ENCODE measurements at places on chromosomes 4 and X.

DNA sequence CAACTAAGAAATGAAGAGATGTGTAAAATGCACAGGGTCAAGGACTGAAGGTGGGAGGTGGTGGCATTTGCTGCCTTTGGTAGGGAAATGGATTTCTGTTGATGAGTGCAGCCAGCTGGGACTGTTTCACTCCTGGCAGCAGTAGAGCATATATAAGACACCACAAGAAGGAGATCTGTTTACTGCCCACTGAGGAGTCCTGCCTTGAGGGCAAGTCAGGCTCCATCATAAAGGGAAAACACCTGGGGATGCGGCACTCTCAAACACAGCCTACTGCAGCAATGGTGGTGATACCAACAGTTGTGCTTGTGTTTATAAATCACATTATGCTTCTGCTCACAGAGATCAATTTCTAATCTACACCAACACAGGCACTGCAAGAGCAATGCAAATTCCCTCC is 222.1 kb downstream of the TACR3 start:
- DNase-seq, result no peak

GRCh38 chr4:89249313-89249712 is 58.3 kb downstream of the GPRIN3 start:
- no peak for DNase-seq

GRCh38 chr4:153764601-153765368 is 5.0 kb upstream of the RNF175 start:
- no peak for DNase-seq

DNA sequence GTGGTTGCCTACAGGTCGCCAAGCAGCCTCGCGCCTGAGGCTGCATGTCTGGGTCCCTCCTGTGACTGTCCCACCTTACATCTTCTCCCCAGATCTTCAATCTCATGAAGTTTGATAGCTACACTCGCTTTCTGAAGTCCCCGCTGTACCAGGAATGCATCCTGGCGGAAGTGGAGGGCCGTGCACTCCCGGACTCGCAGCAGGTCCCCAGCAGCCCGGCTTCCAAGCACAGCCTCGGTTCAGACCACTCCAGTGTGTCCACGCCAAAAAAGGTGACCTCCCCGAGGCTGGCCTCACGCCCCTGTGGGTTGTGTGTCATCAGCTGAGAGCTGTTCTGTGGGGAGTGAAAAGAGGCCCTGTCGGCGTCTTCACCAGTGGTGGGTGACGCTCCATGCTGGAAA is 24.9 kb upstream of the HGFAC start:
- no peak for DNase-seq

DNA sequence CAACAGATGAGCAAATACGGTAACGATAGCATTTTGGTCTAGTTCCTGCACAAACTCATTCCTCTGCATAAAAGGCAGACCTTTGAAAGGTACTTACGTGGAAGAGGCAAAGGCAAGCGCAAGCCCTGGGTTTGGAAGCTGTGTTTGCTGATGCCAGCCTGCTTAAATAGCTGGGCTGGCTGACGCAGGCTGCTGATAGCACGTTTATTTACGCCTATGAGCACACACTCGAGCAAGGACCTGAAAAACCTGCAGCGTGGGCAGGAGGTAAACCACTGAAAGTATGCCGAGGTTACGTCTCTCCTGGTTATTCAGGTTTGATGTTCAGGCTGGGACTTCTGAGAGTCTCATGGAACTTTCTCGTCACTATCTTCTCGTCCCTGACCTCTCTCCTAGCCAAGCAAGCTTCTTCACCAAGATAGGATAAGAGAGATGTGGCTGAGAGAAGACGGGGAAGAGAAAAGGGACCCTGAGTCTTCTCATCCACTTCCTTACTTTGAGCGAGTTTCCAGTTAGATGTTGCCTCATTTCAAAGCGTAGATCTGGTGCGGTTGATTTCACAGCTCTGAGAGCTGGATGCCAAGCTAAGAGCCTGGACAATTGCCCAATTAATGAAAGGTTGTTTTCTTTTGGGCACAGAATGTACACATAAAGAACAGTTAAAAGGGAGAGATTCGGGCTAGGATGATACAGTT is at the start of gene HOPX:
TSS of gene HOPX (minus strand) at position 139 of the 695 bp plus-strand sequence. CDS start 23,480 bp downstream, outside the sequence.
- peak; percentile 36 for DNase-seq

- no peak for DNase-seq
These were observed 628.6 kb downstream of the DMD start for GRCh38 chrX:32582729-32583128.

DNA sequence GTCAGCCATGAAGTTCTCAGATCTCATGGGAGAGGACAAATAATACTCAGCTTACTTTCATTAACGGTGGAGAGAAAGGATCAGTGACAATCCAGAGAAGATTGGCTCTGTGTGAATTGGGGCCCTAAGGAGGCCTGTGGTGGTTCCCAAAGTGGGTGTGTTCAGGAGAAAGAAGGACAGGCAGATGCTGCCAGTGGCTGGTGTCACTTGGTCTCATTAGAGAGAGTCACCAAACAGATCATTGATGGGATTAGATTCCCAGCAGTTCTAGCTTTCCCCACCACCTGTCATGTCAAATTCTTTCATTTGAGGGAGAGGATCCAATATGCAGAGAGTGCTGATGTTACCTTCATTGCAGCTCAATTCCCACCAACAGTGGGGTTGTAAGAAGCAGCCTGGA is 8.0 kb downstream of the SMPX start:
- DNase-seq, result no peak

GRCh38 chr4:179738822-179739221 is 2296.6 kb upstream of the AGA start:
- no peak for DNase-seq

DNA sequence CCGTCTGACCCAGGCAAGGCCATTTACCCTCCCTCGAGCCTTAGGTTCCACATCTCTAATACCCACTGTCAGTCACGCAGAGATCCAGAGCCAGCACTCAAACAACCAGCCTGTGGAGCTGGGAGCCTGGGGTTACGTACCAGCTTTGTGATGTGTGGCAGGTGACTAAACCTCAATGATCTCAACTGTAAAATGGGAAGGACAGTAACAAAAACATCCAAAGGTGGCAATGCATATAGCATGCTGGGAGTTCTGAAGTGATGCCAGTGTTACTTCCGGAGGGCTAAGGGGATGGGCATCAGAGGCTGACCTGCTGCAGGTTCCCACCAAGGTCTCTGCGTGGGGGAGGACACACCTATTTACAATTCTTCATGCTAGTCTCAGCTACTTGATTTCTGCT is 6.0 kb downstream of the GRPEL1 start:
- DNase-seq, result no peak

DNA sequence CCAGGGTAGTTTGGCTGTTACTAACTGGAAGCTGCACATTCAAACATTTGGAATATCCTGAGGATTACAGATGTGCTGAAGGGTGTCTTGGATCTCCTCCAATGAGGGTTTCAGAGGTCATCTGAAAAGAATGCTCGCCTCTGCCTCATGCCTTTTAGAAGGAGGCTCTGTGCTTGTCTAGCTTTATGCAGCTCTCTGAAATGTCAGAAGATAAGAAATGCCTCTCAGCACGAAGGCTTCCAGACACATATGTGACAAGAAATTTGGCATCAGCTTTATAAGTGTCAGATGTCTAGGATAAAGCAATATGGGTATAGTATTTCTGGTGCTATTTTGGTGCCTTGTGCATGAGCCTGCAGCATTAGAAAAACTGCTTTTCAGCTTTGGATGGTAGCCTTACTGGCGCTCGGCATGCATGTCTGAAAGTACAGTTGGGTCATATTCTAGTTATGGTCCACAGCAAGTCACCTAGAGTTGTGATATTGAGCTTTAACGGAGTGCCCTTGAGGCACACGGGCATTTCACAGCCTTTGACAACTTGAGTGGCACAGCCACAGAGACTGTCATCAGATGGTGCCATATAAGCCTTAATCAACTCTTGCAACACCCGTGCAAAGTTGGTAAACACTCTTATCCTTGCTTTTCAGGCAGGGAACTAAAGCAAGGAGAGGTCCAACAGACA is 70.8 kb upstream of the PGRMC2 start:
- DNase-seq, result no peak

DNA sequence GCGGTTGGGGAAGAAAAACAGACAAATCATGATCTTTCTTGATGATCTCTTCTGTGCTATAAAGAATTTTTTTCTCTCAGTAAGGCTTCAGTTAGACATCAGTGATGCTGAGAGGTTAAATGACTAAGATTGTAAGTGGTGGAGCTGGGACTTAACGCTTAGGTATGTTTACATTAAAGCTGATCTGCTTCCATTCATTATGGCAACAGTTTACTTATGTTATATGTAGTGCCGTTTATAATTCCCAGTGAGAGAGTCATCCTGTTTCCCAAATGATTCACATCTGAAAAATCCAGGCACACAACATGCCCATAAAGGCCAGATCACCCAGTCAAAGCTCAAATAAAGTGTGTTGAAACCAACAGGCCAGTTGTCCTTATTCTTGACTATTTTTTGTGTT is 50.1 kb downstream of the CENPVL3 start:
- no peak for DNase-seq

DNA sequence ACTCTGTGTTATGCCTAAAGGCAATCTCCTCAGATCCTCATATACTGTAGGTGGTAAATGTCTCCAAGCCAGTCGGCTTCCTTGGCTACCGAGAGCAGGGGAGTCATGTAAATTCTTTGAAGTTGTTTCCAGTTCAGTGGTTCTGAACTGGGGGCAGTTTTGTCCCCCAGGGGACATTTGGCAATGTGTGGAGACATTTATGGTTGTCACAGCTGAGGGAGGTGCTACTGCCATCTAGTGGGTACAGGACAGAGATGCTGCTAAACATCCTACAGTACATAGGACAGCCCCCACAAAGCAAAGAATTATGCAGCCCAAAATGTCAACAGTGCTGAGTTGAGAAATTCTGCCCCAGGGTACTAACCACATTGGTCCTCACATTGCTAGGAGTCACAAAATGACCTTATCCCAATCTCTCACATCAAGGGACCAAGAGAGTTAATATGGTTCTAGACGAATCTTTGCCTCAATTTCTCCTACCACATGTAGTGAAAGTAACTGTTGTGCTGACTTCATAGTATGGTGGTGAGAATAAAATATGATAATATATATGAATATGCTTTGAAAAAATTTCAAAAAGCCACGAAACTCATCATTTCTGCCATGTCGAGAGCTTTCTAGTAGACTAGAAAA is 104.4 kb upstream of the ARHGAP24 start:
- DNase-seq, result no peak

- no peak for DNase-seq
These were observed 277.5 kb upstream of the GK2 start for GRCh38 chr4:79685542-79685941.

- no peak for DNase-seq
These were observed 413.7 kb downstream of the PDGFC start for GRCh38 chr4:156557920-156558319.

GRCh38 chr4:17511950-17512795 is at the start of gene QDPR:
TSS of gene QDPR (minus strand) at chr4:17512090. CDS start at chr4:17512054, 36 bp downstream.
- peak; percentile 74 for DNase-seq

- DNase-seq, result no peak
These were observed 2.6 kb downstream of the FAM114A1 start for GRCh38 chr4:38870098-38870808.

DNA sequence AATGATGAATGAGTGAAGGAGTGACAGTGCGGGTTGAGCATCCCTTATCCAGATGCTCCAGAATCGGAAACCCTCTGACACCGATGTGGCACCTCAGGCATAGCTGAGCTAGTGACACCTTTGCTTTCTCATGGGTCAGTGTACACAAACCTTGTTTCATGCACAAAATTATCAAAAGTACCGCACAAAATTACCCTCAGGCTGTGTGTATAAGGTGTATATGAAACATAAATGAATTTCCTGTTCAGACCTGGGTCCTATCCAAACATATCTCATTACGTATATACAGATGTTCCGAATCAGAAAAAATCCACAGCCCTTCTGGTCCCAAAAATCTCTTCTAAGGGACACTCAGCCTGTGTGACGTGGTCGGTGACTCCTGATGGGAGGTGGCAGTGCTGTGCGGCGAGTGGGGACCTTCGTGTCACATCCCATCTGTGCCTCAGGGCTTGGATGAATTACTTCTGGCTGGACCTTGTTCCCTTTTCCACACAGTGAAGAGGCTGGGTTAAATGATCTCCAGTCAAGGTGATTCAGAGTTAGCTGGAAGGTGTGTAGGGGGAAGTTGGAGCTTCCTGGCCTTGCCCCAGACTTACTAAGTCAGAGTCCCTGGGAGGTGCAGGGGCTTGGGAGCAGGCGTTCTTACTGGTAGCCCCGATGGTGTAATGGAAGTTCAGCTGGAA is 18.8 kb downstream of the RGS12 start:
- no peak for DNase-seq

- no peak for DNase-seq
These were observed 980 bp downstream of the AP1S2 start for GRCh38 chrX:15853586-15854079.

- DNase-seq, result no peak
These were observed 85.3 kb upstream of the MAML3 start for GRCh38 chr4:140239311-140239710.

- no peak for DNase-seq
These were observed 119.0 kb upstream of the BMP3 start for GRCh38 chr4:80911458-80911857.

- DNase-seq, result no peak
These were observed 20.2 kb upstream of the LRBA start for GRCh38 chr4:151035328-151035727.

DNA sequence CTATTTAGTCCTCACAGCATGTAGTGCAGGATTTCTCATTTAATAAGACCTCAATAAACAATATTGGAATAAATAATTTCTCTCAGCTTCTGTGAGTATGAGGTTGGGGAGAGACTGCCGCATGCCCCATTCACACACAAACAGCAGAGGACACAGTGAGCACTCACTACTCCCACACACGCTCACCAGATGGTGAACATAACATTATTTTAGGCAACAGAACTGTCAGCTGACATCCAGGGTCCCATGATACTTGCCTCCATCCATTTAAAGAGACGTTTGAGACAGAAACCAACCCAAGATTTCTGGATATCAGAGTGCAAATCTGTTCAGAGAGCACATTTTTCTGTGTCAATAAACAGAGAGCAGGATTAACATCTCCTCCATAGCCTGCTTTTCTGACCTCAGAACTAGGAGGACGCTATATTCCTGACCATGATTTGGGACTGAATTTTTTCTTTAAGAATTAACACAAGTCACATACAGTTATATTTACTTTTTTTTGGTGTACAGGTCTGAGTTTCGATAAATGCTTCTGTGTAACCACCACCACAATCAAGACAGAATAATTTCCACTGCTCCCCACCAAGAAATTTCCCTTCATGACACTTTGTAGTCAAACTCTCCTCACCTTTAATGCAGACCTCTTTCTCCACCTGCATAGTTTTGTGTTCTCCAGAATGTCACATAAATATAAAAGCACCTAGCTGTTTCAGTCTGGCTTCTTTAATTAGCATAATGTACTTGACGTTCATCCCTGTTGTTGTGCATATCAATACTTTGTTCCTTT is 16.7 kb downstream of the GPRIN3 start:
- no peak for DNase-seq

Data from stimulated activated CD8-positive, alpha-beta memory T cell treated with anti-CD3 and anti-CD28 coated beads, Interleukin-7, amount 100 ng/mL, for 48 hours (primary cell).